Stimulated activated naive CD4-positive, alpha-beta T cell treated with Interleukin-2 at 50 U/mL for 16 hours (primary cell): ENCODE measurements at places on chromosomes 12 and 14.
A peak's percentile ranks its signal among the peaks of the same experiment; 100 is the strongest.

DNA sequence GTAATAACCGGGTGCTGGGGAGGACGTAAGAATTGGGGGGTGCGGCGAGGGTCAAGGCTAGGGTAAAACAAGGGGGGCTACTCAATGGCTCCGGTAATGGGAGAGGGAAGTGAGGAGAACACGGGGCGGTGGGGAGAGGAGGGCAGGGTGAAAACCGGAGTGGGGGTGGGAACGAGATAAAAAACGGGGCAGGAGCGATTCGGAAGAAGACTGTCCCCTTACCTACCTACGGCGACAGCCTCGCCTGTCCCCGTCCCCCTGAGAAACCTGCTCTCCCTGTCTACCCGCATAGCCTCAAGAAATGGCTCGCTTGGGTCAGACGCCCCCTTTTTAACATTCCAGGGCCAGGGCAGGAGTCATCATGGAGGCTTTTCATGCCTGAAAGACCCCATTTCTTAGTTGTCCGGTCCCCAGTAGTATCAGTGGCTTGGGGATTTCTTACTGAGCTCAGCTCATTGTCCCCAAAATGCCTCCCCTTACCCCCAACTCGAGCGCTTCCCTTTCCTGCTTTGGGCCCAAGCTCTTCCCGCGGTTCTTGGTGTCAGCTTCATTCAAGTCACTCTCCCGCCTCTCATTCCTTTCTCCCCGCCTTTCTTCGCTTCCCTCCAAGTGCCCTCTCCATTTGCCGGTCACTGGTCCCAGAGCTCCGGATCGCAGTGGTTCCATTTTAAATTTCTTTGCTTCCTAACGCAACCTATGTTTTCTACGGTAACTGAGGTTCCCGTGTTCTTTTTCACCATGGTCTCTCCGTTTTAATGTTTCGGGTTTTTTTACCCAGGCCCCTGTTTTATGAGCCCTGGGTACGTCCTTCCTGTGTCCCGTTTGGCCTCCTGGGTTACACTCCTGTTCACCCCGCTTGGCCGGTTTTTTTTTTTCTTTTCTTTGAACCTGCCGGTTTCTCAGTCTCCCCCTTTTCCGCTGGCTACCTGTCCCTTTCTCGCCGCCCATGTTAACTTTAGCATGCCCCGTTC lies 1.2 kb upstream of the WSB2 start:
- peak; percentile 17 for DNase-seq

DNA sequence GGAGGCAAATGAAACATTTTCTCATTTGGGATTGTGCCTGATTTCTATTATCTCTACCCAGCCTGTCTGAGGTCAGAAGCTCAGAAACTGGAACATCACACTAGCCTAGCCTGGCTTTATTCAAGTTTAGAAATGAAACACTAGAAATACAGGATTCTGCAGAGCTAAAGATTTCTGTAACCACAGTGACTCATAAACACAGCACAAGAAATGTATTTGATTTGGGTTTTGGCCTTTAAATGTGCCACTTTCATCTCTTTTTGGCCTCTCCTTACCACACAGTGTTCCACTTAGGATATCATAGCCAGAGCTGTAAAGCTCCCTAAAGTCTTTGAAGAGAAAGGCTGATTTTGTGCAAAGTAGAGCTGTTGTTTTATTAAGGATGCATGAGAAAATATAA lies 307.5 kb downstream of the EMP1 start:
- DNase-seq: no peak

DNA sequence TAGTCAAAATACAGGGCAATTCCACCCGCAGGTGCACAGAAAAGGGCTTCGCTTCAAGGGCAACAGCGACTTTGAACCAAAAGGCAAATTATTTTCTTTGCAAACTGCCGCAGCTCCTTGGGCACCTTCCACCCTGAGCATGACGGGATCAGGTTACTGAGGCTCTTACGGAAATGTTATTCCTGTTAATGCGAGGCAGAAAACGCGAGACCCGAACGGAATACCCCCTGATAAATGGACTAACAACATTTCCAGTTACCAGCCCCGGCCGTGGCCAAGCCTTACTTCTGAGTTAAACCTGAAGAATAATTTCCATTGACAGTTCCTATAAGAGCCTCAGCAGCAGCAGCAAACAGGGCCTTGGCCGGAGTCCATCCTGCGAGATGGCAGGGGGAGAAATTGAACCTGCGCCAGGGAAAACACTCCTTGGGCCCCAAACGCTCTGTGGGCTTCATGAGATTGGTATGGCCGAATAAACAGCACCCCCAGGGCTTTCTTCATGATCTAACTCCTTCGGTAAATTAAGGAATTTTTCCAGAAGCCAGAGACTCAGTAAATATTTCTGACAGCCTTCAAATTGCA lies 70.0 kb upstream of the DICER1 start:
- DNase-seq: no peak

DNA sequence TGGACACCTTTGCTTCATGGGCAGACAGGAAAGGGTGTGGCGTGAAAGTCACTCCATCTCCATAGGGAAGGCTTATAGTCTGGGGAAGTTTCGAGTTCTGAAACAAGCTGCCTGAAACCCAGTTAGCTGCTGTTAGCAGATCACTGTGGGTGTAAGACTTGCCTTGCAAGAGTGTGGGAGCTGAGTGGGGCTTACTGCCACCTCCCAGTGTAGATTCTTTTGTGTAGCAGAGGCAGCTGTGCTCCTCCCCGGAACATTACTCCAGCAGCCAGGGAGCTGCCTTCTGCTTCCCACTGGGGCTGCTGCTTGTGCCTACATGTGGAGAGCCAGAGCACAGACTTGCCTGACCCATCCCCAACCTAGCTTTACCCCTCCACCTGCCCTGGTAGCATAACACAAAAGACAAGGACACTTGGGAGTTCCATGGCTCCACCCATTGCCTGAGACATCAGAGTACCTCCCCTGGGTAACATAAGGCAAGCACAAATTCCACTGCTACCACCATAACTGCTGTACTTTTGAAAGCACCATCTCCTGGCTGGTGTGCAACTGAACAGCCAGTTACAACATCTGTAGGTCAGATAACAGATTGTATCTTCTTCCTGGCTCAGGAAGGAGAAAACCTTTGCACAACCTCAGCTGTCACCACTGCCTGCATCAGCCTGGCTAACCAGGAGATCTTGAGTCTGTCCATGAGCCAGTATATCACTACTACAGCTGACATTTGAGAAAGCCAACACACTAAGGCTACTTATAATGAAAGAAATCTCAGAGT lies 69.5 kb downstream of the ADAMTS20 start:
- no peak for DNase-seq

DNA sequence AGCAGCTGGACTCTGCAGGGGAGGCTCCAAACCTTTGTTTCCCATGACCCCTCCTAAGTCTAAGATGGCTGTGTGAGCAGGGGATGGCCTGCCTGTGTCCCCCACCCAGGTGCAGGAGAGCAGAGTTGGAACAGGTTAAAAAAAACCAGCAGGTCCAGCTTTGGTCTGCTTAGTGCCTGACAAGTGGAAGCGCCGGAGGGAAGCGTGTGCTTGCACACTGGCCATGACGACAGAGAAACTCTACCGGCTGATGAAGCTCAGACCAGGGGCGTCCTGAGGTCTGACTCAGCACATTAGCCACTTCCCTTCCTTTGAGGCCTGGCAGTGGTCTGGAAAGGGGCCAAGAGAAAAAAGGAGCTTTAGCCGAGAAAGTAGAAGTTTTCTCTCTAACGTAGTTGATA lies 280.1 kb downstream of the VRK1 start:
- no peak for DNase-seq

DNA sequence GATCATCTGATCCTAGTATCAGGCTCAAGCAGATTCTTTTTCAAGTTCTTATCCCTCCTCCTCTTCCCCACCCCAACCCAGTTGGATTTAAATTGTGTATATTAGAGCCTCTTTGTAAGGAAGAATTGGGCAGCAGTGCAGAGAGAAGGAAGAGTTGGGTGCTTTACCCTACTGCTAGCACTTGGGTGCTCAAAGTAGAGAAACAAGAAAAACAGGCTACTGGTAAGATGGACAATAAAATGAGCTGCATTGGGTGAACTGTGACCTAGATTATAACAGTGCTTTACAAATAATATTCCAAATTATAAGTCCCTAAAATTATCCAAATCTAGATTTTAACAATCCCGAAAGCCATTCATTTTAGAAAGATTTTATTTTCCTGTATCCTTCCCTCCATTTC lies 363.4 kb upstream of the GARIN6 start:
- no peak for DNase-seq

- no peak for DNase-seq
Observed at GRCh38 chr12:108842361-108842760, 15.0 kb downstream of the SSH1 start.

DNA sequence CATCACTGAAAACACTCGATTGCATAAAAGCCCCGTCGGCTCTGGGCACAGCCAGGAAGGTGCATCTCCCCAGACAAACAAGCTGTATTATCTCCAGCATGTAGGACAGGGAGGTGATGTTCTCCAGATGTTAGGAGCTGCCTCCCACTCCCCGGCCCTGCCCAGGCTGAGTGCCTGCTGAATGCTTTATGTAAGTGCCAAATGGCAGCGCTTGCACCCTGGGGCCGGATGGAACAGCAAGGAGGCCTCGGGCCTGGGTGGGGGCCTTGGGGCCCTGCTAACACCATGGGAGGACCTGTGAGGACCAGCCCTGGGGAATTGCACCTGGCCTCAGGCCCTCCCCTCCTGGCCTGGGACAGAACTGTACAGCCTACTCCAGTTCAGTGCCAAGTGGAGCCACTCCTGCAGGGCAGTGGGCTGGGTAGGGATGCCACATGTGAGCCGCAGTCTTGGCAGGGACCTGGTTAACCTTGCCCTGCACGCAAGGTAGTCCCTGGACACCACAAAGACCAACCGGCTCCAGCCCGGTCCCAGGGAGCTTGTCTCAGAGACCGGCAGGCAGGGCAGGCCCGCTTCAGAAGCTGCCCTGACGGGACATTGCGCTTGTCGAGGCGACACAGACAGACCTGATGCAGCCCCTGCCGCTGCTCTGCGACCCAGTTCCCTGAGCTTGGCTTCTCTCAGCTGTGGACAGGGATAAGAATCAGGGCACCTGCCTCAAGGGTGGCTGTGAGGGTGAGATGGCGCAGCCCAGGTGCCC lies 35.3 kb upstream of the PPP1R13B start:
- DNase-seq: no peak

DNA sequence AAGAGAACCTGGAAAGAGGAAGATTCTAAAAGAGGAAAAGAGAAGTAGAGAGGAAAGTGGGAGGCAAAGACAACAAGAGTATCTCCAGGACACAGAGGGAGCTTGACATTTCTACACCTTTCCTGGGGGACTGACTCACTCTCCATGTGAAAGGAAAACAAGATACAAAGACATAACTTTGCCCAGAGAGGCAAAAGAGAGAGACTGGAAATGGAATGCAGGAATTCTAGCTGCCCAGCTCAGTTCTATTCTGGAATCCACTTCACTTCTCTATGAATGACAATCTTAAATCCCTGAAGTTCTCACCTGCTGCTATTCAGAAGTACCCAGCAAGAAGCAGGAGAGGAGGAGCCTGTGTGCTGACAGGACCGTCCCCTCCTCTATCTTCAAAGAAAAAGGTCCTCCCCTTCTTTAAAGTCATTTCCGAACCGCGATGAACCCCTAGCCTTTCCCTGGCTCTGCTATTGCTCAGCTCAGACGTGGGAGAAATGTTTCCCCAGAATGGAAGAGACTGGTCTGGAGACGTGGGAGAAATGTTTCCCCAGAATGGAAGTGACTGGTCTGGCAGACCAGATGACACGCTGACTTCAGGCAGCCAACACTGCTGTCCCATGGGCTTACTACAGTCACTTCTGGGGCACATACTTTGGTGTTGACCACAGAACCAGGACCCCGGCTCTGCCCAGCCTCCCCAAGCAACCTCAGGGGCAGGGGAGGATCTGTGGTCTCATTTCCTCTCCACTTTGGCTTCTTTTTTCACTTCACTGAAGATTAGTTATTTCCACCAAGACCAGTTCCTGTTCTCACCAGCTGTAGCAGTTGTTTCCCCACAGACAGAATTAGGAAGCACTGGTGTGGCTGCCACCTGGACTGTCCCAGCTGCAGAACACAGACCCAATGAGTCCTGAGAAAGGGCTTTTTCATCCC lies 8.3 kb downstream of the FMNL3 start:
- DNase-seq: peak; percentile 45

DNA sequence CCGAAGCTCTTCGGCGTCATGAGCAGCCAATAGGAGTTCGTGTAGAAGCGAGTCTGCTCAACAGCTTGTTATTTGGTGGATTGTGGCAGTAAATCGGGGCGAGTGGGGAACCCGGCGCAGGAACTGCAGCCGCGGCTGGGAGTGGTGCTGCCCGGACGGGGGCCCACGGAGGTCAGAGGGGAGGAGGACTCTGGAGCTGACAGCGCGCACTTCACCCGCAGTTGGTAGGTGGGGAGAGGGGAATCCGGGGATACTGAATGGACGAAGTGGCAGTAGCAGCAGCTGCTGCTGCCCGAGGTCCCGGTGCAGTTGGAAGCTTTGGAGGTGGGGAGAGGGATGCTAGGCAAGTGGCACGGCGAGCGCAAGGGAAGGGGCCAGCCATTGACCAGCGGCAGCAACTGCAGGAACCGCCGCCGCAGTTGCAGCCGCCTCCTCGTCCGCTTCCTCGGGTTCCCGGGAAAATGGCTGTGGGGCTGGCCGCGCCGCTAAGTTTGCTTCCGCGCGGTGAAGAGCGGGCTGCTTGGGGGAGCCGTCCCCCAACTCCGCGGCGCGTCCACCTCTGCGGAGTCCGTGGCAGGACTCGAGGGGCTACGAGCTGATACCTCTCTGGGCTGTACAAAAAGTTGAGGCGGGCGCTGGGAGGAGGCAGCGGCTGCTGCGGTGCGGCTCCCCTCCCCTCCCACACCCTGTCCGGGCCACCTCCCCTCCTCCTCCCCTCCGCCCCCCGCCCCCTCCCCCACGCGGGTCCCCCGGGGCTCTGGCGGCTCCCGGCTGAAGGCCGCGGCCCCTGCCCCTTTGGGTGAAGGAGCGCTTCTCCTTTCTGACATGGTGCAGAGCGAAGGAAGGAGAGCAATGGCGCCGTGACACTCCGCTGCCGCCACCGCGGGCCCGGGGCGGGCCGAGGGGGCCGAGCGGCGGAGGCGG lies at the start of gene ARID4A:
Gene ARID4A (plus strand): TSS at position 79 of the 924 bp plus-strand sequence. CDS start 1,300 bp downstream, outside the sequence.
- peak; percentile 41 for DNase-seq

DNA sequence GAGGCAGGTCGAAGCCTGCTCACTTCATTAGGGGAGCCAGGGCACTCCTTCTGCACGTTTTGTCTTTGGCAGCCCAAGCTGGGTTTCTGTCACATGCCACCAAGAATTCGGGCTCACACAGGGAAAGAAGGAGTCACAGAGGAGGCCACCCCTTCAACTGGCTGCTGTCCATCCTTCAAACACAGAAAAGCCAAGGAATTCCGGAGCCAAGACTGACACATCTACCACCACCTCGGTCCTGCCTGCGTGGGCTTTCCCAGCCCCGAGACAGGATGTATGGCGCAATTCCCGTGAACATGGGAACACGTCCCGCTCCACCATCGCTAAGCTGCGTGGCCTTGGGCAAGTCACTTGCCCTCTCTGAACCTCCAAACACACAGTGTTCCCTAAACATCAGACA lies 70.4 kb downstream of the NCOR2 start:
- DNase-seq: no peak
